Activated T-cell treated with anti-CD3 and anti-CD28 coated beads, Interleukin-2, amount 50 U/mL, for 48 hours (primary cell): ENCODE measurements at places on chromosomes 1 and 21.

DNA sequence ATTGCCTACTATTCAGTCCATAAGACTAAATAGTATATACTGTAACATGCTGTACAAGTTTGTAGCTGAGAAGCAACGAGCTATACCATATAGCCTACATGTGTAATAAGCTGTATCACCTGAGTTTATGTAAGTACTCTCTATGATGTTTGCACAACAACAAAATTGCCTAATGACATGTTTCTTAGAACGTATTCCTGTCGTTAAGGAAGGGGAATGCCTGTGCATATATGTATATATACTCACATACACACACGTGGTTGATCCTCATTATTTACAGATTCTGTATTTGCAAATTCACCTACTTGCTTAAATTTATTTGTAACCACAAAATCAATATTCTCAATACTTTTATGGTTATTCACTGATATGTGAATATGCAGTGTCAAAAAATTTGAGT, 215.6 kb downstream of the GPR52 start:
- no peak for DNase-seq

DNA sequence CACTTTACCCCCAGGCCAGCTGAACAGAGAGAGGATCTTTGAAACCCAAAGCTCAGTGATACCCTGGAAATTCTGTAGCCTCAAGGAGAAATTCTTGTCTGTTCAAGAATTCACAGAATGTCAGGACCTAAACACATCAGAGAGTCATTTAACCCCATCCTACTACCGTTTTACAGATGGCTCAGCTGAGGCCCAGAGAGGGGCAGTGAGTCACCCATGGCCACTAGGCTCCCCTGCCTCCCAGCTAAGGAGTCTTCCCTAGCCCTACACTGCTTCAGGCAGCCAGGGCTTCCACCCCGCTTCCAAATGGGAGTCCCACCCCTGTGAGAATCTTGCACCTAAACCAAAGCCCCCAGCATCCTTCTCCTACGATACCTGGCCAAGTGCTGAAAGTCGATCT, 28.3 kb downstream of the VWA5B1 start:
- DNase-seq, result no peak

DNA sequence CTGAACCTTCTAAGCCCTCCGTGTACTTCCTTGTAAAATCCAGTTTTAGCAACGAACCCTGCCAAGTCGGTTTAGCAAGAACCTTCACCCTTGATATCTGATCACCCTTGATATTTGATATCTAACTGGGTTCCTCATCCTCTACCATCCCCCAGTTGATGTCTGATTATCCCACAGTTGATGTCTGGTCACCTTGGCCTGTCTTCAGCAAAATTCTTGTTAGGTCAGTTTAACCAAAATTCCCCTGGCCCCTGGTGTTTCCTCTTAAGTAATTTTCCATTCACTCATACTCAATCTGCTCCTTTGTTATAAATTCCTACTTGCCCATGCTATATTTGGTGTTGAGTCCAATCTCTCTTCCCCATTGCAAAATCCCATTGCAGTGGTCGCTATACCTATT, 114.5 kb upstream of the ZNHIT6 start:
- no peak for DNase-seq

DNA sequence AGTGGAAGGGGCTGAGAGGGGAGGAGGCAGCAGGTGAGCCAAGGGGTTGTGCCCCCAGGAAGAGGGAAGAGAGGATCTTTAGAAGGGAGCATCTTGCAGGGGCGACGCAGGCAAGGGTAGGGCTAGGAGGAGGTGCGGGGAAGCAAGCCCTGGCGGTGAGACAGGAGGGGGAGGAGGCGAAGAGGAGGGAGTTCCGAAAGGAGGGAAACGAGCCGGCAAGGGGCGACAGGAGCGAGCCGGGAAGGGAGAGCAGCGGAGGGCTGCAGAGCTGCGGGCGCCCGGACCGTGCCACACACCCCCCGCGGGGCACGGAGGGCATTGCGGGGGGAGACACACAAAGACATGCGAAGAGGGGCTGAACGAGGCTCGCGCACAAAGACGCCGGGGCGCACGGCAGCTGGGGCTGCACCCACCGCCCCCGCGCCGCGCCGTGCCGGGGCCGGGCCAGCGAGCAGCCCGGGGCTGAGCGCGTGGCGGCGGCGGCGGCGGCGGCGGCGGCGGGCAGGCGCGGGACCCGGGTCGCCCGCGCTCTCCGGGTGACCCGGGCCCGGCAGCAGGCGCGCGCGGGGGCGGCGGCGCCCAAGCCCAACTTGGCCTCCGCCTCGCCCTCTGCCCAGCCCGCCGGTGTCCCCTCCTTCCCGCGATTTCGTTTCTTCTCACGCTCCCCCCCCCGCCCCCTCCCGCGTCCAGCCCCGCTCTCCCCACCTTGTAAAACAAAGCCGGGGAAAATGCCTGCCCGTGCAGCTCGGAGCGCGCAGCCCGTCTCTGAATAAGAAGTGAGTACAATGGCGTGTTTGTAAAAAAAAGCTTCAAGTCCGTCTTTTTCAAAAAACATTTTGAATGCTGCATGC, at the start of gene KCNK2:
TSS of gene KCNK2 (plus strand) at position 206 of the 851 bp plus-strand sequence. CDS start 649 bp downstream, outside the sequence.
- DNase-seq, result no peak

DNA sequence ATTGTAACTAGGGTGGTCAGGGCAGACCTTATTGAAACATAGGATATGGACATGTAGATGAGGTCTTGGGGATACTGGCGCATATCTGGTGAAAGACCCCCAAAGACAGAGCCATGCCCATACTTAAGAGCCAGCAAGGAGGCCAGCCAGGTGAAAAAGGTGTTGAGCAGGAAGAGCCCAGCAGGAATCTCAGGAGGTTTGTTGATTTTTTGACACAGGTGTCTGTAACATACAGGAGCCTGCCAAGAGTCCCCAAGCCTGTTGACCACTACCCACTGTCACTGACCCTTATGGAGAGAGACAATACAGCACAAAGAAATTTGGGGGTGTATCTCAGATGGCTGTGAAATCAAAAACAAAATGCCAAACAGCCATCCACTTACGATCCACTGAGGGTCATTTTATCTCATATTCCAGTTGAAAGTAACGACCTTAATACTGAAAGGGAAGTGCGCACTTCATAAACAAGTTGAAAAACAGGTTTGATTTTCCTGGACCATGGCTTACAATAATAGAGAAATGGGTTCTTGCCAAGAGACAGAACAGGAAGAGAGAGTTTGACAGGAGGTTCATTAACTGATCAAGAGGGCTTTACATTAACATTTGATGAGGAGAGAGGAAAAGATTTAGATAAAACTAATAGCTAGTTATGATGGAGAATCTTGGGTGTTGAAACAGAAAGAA, 163.6 kb downstream of the GLUL start:
- DNase-seq, result no peak

DNA sequence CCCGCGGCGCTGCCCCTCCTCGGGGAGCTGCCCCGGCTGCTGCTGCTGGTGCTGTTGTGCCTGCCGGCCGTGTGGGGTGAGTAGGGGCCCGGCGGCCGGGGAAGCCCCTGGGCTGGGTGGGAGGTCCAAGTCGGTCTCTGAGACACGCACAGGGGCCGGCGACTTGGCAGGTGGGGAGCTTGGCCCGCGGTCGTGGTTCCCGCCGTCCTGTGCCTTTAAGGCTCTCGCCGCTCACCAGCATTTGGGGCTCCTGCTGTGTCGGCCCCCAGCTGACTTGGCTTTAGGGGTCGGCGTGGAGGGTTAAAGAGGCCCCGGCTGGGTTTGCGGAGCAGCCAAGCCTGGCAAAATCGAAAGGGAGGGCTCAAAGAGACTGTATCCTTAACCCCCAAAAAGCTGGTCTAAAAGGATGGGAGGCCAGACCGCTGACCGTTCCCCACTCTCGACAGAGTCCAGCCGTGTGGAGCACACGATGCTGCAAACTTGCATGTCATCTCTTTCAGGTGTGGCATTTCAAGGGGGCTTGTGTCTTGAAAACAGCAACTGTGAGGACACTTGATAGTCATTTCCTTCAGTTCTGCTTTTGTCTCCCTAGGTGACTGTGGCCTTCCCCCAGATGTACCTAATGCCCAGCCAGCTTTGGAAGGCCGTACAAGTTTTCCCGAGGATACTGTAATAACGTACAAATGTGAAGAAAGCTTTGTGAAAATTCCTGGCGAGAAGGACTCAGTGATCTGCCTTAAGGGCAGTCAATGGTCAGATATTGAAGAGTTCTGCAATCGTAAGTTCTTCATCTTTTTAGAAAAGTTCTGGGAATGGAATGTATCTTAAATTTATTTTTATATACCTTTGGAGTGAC, 540 bp downstream of the CD55 start:
- no peak for DNase-seq

GRCh38 chr1:68320349-68320748, 88.0 kb upstream of the WLS start:
- DNase-seq, result no peak

- no peak for DNase-seq
Observed at GRCh38 chr1:27855085-27855484, 17.3 kb upstream of the THEMIS2 start.

GRCh38 chr1:118947003-118947765, 41.0 kb downstream of the TBX15 start:
- DNase-seq, result no peak

DNA sequence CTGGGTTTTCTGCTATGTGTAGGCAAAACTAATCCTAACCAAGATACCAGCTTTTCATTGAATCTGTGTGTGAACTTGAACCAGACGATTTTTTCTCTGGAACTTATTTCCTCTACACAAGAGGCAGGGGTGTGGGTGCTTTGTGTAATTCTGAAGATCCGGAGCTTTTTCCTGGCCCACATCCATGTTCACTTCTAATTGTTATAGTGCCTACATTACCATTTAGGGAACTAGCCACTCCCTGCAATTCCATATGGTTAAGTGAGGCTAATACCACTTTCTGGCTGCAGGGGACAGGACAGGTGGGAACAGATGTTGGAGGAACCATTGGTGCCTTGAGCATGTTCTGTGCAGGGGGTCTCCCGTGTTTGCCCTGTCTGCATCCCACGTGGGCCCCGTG, 83.4 kb upstream of the FMN2 start:
- DNase-seq, result no peak

- DNase-seq, result no peak
Observed at GRCh38 chr1:54794451-54795355, 6.4 kb downstream of the TTC22 start.

DNA sequence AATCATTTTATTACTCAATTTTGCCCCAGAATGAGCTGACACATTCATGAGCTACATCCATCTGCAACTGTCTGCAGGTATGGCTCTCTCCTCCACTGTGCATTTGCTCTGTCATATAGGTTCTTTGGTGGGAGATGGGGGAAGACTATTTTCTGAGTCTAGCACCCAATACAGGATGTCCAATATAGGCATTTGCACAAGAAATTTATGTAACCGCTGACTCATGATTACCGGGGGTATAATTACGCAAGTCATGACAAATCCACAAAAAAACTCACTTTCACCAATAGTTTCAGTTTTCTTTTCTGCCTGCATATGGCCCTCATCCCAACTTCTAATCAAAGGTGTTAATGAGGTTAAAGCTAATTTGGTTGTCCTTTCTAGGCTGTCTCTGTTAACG, 17.5 kb upstream of the VSIG8 start:
- no peak for DNase-seq

DNA sequence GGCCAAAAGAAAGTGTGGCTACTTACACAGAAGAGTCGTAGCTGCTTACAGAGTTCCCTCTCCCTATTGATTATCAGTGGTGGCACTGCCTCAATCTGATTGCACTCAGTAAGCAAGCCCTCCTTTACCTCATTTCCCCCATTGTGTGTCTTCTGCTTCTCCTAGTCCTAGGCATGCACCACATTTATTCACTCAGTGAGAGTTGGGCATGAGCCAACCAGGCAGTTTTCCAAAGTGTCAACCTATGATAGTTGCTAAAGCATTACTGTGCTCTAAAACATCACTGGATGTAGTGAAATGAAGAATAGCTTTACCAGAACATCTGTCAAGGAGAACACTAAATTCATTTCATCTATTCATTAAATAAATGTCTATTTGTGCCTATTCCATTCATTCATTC, 19.3 kb downstream of the GJA5 start:
- no peak for DNase-seq

GRCh38 chr1:155324717-155325602, 4.3 kb downstream of the RUSC1 start:
- peak; percentile 58 for DNase-seq

DNA sequence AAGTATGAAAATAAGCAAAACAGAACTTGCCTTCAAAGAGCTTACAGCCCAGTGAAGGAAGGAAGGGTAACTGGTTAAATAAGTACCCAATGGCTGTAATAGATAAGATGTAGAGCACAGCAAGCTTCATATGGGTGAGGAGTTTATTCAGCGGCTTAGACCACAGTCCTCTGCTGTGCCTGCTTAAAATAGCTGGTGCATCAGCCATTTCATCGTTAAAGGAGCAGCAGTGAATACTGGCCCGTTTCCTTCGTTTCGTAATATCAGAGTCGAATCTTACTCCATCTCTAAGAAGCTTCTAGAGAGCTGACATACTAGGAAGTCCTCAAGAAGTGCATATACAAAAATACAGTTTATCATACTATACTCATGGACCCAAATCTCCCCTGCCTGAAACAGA, 286.5 kb downstream of the NFIA start:
- no peak for DNase-seq

- no peak for DNase-seq
Observed at GRCh38 chr1:25018110-25018735, 88.1 kb upstream of the RUNX3 start.

GRCh38 chr1:6484826-6485167, 6.7 kb downstream of the PLEKHG5 start:
- DNase-seq, result no peak

DNA sequence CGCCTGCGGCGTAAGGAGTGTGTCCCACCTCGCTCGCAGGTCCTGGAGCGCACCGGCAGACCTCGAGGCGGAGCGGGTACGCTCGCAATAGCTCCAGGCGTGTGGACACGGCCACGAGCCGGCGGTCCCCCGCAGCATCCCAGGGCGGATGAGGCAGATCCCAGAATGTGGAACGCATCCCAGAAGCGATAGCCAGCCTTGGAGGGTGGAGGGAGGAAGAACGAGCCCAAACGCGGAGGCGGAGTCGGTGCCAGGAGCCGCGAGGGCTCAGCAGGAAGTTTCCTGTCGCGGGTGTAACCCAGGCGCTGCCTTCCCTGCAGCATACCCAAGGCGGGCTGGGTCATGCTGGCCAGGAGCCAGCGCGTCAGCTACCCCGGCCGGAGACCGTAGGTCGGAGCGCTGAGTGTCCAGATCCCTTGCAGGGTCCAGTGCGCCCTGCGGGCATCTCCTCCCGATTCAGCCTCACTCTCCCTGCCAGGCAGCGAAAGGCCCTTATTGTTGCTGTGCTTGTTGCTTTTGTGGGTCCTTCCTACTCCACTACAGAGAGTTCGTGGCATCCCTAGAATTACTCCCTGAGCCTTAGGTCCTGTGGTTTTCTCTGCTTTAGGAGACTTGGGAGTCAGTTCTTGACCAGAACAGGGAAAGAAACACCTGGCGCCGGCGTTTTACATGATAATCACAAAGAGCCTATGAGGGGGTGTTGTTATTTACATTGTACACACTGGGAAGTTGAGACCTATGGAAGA, 27.7 kb downstream of the STYXL2 start:
- DNase-seq, result peak; percentile 49

- DNase-seq, result no peak
Observed at GRCh38 chr1:167548059-167548932, 5.3 kb downstream of the CREG1 start.

- peak; percentile 89 for DNase-seq
Observed at GRCh38 chr1:1013105-1013921, at the start of gene ISG15. Gene ISG15, plus strand, starts transcription at chr1:1013497. Its CDS starts 77 bp downstream, at chr1:1013574.
